ENCODE measurements at places on chromosomes 4 and X.
A peak's percentile ranks its signal among the peaks of the same experiment; 100 is the strongest.

- DNase-seq, result no peak
These were observed 31.8 kb downstream of the CHIC2 start for GRCh38 chr4:54032558-54033135.

DNA sequence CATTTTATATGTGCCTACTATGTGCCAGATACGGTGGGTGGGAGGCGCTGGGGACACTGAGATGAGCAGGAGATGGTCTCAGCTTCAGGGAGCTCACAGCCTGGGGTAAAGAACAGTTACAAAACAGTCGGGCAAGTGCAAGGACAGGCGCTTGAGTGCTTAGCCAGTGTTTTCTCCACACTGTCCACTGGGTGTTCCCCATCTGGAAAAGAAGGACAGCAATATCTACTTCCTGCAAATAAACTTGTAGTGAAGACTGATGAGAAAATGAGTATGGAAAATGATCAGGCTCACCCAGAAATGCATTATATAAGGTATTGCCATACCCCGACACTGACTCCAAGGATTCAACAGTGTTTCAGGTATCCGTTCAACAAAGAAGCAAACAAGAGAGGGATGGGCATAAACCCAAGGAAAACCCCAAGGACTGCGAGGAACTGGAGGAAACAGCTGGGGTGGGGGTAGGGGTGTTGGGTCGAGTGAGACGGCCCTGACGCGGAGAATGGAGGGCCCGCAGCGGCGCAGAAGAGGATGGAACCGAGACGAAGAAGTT lies 835 bp downstream of the TMEM185A start:
- DNase-seq, result peak; percentile 10

DNA sequence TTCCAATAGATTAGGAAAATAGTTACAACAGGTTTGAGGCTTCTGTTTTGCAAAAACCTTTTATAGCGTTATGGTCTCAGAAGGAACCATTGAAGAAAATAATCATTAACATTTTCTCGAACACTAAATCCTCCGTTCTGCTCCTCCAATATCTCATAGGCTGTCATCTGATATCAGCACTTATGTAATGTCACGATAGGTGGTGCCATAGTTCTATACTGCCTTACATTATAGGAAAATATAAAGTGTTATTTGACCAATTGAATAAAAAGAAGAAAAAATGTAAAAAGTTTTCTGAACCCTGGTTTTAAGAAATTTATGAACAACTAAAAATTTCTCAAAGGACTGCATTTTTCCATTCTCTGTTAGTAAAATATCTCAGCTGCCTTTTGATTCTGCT lies 291.4 kb downstream of the RPA4 start:
- no peak for DNase-seq

- peak; percentile 22 for DNase-seq
These were observed 1.8 kb downstream of the EPHA5 start for GRCh38 chr4:65668201-65669089.

DNA sequence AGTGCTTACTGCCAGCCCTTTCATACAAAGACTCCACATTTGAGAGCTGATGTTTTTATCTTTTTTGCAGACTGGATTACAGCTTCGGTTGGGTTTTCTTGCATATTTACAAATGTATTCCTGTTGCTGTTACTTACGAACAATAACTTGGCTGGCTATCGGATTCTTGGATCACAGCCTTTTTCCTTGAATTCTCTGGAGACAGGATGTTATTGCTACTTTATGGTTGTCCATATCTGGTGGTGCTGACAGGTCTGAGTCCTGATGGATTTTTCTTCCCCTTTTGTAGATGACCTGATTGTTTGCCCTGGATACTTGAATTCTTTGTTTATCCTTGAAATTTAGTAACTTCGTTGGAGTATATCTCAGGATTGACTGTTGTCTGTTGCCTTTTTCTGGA lies 77.7 kb downstream of the PDK3 start:
- DNase-seq, result no peak

DNA sequence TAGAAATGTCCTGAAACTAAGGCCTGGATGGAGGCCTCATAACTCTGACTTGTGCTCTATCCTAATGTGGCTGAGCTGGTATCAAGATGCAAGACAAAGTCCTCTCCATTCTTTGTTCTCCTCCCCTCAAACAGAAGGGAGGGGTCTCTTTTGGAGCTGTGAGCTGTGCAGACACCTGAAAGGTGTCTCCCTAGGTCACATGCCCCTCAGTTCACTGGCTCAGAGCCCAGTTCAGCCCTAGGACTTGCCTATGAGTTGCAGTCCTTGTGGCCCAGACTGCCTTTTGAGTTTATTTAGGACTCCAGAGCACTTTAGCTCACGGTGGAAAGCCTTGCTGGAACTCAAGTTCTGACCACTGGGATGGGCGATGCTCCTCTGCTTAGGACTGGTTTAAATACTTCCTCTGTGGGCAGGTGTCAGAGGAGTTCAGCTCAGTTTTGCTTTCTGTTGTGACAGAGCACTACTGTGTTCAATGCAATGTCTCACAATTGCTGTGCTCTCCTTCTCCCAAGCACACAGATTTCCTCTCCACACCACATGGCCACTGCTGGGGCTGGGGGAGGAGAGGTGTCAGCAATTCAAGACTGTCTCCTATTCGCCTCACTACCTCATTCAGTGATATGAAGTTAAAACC lies 84.8 kb upstream of the ZNF827 start:
- DNase-seq, result no peak

- no peak for DNase-seq
These were observed 20.1 kb downstream of the TMEM255A start for GRCh38 chrX:120291211-120291610.

All from mucosa of descending colon (tissue), 3 donors.